ENCODE measurements at places on chromosomes 7 and 10. TPM values are rescaled to one million over a fixed set of nuclear protein-coding genes. Genes with fewer than 3 reads are reported as not detected.

GRCh38 chr7:23306936-23307521 is 7.9 kb downstream of the MALSU1 start:
- no peak for DNase-seq

DNA sequence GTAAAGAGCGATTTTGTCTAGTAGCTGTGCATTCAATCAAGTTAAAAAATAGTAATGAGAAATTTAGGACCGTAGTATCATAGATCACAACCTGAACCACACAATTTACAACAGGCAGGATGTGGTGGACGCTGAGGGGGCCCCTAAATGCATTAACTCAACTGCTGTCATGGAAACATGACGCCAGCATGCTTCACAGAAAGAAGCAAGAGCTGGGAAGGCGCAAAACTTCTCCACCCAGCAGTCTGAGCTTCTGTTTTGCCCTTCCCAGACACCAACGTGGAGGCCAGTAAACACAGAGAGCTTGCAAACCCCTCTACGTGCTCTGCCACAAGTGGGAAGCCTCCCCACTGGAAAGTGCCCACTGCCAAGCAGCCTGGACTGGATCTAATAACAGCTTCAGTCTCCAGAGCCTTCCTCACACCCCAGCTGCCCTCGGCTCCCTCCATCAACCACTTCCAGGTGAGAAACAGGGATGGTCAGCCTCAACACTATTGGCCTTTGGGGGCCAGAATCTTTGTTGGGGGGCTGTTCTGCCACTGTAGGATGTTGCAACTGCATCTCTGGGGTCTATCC is 151.8 kb downstream of the SFMBT2 start:
- DNase-seq: no peak

DNA sequence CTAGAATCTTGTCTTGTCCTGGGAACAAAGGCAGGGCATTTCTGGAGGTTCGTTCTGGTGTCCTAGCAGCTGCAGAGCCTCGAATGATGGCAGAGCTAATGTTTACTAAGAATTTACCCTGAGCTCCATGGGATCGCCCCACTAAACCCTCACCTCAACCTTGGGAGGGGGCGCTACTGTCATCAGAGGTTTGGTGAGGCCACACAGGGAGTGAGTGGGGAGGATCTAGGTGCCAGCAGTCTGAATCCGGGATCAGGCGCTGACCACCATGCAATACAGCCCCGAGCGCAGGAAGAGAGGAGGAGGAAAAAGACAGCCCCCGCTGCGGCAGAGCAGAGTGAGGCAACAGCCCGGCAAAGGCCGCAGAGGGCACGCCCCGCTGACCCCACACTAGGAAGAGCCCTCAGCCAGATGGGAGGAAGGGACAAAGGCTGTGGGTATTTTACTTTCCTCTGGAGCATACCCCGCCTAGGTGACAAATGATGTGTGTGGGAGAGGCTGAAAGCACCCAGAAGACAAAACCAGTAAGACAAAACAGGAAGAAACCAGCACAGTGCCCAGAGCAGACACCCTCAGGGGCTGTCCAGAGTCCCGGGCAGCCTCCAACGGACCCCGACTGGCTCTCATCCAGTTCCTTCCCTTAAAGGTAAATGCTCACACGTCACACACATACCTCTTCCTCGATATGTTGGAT is 103.5 kb downstream of the FAM53B start:
- DNase-seq: no peak

DNA sequence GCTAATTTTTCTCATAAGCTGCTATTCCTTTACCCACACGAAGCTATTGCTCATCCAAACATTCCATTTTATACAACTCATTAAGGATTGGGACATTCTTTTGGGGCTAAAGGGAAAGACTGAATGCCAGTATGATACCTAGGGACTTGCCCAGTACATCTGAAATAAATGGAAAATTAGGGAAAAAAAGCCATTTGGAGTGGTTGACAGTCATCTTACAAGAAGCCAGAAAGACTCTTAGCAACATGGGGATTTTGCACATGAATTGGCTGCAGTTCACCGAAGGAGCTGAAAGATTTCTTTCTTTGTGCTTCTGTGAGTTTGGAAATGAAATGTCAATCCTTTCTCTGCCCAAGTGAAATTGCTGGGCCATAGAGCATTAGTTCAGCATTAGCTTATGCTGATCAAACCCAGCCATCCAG is 43.3 kb upstream of the MTURN start:
- DNase-seq: no peak

DNA sequence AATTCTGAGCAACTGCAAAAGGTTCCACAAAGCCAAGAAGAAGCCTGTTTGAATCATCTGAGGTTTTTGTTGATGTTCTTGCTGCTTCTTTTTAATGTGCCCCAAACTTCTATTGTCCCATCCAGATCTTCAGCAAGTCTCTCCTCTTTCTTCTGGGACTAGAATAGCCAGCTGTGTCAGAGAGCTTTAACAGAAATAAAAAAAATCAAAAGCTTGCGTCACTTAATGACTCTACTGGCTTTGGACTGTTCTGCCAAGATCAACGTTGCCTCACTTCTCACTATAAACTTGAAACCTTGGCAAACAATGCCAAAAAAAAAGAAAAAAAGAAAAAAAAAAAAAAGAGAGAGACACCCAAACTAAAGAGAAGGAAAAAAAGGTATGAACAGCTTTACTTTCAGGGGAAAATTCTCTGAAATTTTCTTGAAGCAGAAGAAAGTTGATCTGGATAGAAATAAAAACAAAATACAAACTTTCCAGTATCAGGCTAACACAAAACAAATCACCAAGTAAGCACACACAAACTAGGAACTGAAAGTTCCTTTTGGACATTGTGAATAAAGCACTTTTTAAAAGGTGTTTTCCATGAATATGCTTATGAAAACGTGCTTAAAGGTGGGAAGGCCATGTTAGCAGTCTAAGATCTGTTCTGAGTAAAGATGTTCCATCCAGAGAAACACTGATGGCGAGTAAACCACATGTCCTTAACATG is 14.8 kb downstream of the USP54 start:
- DNase-seq: no peak

- DNase-seq: no peak
Measured at GRCh38 chr7:135938563-135938962, 38.6 kb downstream of the MTPN start.

- DNase-seq: no peak
Measured at GRCh38 chr7:151859111-151859947, 17.6 kb downstream of the PRKAG2 start.

- no peak for DNase-seq
Measured at GRCh38 chr7:19248115-19248514, 102.9 kb upstream of the FERD3L start.

DNA sequence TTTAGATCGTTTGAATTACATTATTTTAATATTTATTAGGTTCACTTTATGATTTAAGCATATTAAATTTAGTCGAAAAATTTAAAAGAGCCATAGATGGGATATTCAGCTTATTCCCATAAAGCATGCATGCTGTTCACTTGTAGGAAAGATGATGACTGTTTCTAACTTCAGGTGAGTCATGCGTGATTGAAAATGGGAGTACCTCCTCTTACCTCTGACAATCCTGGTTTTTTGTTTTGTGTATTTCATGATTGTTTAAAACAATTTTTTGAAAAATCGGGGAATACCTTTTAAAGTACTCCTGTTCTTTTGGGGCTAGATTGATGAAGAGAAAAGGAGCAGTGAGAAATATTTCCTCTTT is 1.4 kb downstream of the TNKS2 start:
- no peak for DNase-seq

CPA2 gene
- total RNA-seq: not detected

TAS2R3 gene
- not detected for total RNA-seq

AKR1C4 gene
- total RNA-seq: not detected

INMT gene
- 88.9 TPM for total RNA-seq

NKX2-3 gene
- not detected for total RNA-seq

CACNB2 gene
- 19.0 TPM for total RNA-seq

AKR1B15 gene
- total RNA-seq: 0.20 TPM

PHYHIPL gene
- total RNA-seq: 0.28 TPM

SLC13A4 gene
- 0.12 TPM for total RNA-seq

TRIM50 gene
- not detected for total RNA-seq

ALOX5 gene
- 6.3 TPM for total RNA-seq
